ENCODE measurements at places on chromosomes 6 and 20.

- peak; percentile 32 for DNase-seq
These were observed 77.7 kb upstream of the OLIG3 start for GRCh38 chr6:137571854-137572253.

GRCh38 chr6:11917951-11918738 lies 94.0 kb upstream of the HIVEP1 start:
- DNase-seq = peak; percentile 34

DNA sequence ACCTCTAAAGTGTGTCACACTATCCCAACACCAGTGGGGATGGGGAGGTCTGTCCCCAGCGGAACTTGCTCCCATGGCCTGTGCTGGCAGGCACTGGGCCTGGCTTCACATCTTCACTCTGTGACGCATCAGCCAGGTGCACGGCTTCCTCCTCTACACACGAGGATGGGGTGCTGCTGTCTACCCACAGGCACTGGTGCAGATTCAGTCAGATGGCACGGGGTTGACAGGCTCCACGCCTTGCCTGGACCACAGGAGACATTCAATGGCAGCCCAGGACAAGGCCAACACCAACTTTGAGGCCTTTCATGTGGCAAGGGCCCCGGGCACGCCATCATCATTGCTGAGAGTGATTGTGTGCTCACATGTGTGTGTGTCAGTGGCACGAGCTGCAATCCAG lies 92.4 kb downstream of the TMEM242 start:
- no peak for DNase-seq

- DNase-seq = peak; percentile 63
These were observed 1.4 kb downstream of the SLC35F1 start for GRCh38 chr6:117908246-117909068.

DNA sequence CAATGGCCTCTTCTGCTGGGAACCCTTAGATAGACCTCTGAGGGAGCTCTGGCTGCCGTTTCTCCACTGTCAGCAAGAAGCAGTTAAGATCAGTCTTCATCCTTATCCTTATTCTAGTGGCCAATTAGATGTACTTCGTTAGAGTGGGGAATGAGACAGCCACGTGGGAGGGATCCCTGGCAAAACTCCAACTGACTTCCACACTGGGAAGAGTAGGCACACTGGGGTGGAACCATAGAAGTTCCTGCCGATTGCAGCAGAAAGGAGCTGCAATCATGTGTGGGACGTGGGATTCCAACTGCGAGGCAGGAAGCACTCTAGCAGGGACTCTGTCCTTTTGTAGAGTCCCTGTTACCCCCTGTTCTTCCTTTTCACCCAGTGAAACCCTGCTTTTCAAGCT lies 226.3 kb upstream of the RGS17 start:
- DNase-seq = no peak

GRCh38 chr20:32338665-32339064 lies 19.5 kb upstream of the ASXL1 start:
- no peak for DNase-seq

DNA sequence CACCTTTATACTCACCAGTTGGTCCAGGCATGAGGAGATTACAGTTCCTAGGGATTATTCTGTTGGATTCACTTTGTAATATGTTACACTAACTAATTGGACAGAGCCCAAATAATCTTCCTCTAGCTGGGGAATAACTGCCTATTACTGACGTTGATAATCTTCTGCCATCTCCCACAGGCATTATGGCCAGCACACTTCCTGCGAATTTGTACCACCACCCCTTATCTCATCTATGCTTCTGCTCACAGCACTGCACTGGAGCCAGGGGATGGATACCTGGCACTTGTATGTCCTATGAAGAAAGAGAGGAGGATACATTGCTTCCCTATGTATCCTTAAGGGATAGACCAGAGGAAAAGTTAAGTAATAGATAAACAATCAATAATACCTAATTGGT lies 494.8 kb upstream of the MAN1A1 start:
- no peak for DNase-seq

DNA sequence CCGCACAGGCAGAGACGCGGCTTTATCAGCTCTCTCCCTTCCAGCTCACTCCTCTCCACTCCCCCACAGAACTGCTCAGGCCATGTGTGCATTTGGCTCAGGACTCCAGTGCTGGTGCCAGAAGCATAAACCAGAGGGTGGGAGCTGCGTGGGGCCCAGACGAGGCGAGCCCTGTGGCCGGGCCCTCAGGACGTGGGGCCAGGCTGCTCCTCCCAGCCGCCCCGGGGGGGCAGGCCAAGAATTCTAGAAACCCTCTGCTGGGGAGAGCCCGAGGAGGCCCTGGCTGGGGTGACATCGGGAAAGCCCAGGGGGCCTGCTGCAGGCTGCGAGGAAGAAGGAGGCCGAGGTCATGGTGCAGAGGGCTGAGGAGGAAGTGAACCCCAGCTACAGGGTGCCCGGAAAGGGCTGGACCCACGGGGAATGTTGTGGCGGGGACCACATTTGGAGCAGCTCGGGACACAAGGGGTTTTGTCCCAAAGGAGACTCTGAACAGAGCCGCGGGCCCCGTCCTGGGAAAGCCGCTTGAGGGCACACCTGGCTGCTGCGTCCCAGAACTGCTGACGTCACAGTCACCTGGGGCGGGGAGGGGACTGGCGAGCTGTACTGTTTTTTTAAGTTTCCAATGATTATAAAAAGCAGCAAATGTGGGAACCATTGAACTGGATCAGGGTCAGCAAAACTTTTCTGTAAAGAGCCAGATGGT lies 107.1 kb downstream of the BANF2 start:
- DNase-seq = peak; percentile 73

GRCh38 chr20:61733891-61734732 lies 331.6 kb downstream of the TAF4 start:
- no peak for DNase-seq

GRCh38 chr6:140183881-140184280 lies 809.4 kb upstream of the CITED2 start:
- no peak for DNase-seq

DNA sequence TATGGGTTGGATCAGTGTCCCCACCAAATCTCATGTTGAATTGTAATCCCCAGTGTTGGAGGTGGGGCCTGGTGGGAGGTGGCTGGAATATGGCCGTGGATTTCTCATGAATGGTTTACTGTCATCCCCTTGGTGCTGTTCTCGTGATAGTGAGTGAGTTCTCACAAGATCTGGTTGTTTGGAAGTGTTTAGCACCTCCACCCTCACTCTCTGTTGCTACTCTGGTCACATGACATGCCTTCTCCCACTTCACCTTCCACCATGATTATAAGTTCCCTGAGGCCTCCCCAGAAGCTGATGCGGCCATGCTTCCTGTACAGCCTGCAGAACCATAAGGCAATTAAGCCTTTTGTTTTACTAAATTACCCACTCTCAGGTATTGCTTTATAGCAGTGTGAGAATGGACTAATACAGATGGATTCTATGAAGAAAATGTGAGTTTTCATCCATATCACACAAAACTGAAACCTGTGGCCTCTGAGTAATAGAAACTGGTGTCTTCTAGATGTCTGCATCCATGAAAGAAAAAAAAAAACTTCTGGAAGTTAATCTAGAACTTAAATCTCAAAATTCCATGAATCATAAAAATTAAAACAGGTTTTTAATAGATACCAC lies 39.3 kb downstream of the MBOAT1 start:
- no peak for DNase-seq

- no peak for DNase-seq
These were observed 324.4 kb upstream of the NT5E start for GRCh38 chr6:85125526-85125925.

- no peak for DNase-seq
These were observed 5.0 kb downstream of the MPC1 start for GRCh38 chr6:166377721-166378120.

- DNase-seq = no peak
These were observed 706 bp upstream of the NANP start for GRCh38 chr20:25624500-25624939.

- no peak for DNase-seq
These were observed 76.6 kb upstream of the PTPRK start for GRCh38 chr6:128597004-128597403.

DNA sequence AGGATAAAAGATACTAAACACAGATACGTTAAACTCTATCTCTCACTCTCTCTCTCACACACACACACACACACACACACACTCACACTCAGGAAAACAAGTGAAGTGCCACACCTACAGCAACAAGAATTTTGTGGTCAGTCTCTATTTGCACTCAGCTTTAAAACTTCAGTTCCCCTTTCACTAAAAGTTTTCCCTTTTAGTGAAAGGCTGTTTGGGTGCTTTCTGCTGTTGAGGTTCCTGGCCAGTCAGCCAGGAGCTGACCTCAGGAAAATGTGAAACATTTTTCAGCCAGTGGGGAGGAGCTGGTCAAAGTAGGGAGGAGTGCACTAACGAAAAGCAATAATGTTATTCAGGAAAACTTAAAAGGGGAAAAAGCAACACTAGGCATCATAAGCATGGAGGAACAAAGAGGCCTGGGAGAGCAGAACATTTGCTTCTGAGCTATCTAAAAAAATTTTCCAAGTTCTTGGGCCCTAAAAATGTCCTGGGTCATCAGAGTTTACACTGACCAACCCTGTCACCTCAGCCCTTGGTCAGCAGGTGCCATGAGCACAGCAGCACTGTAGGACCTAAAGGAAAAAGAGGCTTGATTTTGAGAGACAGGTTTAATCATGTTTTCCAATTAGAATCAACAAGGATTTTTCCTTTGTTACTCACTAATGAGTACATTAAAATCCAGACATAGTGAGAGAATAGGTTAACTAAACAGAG lies 30.7 kb upstream of the NT5E start:
- no peak for DNase-seq

DNA sequence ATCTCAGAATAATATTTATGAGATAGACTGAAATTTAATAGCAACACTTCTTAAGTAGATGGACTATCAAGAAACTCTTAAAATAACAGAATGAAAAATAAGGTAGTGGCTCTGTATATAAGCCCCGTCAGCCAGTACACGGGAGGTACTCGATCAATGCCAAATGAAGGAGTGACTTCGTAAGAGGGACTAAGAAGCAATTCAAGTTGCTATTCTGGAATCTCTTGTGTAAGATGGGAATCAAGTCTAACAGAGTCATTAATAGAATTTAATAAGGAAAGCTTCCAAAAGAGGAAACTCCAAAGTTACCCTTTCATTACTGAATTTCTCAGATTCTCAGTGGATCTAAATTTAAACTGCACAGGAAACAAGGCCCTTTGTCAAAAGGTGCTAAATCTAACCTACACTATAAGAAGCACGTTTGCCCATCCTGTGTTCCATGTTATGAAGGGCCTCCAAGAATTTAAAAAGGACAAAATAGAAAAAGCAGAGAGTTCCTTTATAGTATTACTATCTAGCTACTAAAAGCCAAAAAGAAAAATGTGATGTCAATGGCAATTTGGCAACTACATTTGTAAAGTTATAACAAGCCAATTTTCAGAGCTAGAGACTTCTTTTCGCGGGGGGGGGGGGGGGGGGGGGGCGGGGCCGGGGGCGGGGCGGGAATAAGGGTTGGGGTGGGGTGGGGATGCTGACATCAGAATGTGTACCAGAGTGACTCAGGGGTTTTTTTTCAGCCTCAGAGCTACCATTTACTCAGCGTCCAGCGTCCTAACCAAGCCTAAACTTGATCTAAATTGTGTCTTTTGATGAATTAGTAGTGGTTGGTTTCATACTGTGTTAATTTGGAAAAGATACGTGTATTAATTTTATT lies 200.6 kb downstream of the GMPR start:
- no peak for DNase-seq

GRCh38 chr6:30152016-30152673 lies 8.9 kb downstream of the TRIM10 start:
- no peak for DNase-seq

DNA sequence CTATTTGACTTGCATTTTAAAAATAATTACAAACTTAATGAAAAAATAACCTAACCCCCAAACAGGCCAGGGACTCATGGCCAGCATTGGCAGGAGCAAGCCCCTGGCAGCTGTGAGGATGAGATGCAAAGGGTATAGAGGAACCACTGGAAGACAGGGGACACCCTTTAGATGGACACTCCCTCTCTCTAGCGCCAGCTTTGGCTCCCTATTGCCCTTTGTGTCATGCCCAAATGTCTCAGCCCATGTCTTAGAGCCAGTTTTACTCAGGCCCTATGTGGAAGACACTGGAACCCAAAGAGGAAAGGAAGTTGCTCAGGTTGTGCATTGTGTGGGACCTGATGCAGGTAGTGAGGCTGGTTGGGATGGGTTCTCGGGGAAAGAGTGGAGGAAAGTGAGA lies 34.9 kb upstream of the RSPO4 start:
- DNase-seq = no peak

GRCh38 chr6:125499535-125499934 lies 197.8 kb upstream of the HDDC2 start:
- no peak for DNase-seq

All from ELF-1 (cell line).